ENCODE measurements at places on chromosomes 2 and 18.
A peak's percentile ranks its signal among the peaks of the same experiment; 100 is the strongest.

DNA sequence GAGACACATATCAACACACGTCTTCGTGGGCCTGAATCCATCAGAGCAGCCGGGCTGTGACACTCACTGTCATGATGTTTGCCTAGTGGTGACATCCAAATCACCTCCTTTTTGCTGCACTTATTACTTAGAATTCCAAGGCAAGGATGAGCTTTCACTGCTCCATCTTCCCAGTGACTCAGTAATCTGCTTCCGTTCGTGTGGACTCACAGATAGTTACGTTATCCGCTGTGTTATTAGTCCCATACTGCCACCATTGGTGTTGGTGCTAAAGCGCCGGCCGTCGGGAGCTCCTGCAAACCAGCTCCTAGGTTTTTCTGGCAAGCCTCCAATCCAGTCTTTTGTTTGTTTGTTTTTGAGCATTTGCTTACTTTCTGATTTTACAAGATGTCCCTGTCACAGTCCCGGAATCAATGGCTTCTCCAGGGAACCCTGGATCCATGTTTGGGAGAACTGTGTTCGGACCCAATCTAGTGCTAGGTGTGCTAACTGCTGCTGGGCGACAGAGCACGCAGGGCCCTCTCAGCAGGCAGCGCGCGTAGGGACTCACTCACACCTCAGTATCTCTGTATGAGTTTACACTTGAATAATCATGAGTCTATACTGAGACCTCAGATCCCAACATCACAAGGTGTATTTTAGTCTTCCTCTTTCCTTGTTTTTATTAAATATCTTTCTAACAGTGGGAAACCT lies 42.6 kb downstream of the HDAC4 start:
- no peak for DNase-seq

- DNase-seq = no peak
Observed at GRCh38 chr2:38991899-38992298, 102.2 kb downstream of the ARHGEF33 start.

DNA sequence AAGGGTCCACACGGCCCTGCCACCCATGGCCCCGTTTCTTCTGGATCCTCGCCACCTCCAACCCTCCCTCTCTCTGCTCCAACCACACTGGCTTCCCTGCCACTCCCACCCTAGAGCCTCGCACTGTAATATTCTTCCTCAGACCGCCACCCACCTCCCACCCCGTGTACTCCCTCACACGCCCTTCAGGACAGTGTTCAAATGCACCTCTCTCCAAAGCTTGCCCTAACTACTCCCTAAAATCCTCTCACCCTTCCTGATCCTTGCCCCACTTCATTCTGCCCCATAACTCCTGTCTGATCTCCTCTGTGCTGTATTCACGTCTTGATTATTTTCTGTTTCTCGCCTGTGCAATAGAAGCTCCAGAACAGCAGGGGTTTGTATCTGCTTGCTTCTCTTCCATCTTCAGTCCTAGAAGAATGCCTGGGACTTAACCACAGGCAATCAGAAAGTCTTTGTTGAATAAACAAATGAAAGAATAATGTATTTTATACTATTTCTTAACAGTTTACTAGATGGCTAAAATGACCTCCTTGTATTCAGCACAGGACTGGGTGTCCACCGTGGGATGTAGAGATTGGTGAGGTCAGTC lies 25.5 kb downstream of the EPB41L3 start:
- no peak for DNase-seq

- no peak for DNase-seq
Observed at GRCh38 chr2:163897799-163898198, 162.0 kb upstream of the FIGN start.

DNA sequence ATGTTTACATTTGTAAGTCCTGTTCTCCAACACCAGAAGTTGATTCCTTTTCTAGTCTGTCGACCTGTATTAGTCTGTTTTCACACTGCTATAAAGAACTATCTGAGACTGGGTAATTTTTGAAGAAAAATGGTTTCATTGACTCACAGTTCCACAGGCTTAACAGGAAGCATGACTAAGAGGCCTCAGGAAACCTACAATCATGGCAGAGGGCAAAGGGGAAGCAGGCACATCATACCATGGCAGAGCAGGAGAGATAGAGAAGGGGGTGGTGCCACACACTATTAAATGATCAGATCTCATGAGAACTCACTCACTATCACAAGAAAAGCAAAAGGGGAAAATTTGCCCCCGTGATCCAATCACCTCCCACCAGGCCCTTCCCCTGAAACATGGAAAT lies 112.8 kb upstream of the MAP3K20 start:
- DNase-seq = no peak

- no peak for DNase-seq
Observed at GRCh38 chr2:102258025-102258385, 53.4 kb upstream of the IL1RL1 start.

DNA sequence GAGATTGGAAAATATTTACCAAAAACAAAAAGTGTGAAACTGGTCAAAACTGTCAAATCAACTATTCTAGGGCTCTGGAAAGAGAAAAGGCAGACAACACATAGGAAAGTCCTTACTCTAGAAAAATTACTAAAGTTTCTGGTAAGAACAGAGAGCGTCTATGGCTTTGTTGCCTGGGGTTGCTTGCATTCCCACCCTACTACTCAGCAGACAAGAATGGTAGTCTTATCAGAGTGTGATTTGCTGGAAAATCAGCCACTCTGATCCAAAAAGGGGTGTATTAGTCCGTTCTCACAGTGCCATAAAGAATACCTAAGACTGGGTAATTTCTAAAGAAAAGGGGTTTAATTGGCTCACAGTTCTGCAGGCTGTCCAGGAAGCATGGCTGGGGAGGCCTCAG lies 50.3 kb upstream of the CDH20 start:
- DNase-seq = no peak

DNA sequence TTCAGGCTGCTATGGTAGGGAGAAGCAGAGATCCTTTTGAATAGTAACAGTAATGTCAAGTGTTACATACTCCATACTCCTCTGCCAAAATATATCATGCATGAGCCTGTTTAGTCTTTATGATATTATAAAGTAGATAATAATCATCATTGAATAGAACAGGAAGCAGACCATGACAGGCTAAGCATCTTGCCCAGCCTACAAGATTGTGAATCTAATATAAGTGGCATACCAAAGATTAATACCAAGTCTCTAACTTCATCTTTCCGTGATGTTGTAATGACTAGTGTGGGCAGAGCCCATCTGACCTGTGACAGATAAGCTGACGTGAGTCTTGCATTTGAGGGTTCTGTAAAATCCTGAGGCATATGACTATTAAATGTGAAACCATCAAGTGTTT lies 13.1 kb downstream of the NDUFB3 start:
- no peak for DNase-seq

GRCh38 chr2:127143841-127144782 lies 37.2 kb upstream of the BIN1 start:
- DNase-seq = no peak

DNA sequence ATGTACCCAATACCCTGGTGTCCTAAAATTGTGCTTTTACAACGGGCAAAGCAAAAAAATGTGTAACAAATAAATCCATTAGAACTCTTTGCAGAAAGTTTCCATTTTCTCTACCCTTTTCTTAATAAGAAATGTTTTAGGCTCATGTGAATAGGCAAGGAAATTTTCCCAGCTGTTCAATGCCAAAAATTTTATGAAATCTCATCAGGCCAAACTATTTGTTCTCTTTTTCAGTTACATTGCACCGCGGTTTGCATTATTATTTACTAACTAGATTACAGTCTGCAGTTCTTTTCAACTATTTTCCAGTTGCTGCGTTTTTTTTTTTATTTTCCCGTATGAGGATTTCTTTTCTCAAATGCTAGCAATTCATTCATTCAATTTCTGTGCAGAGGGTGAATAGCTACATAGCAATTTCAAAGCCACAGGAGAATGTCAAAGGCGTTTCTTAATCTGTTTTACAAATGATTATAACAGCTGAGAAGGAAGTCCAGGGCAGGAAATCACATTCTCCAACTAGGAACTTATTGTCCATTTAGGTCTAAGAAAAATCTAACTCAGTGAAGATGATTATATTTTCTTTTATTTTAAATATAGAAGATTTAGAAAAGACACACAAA lies 367.5 kb upstream of the MMADHC start:
- DNase-seq = no peak

- peak; percentile 17 for DNase-seq
Observed at GRCh38 chr2:2101924-2102323, 229.2 kb downstream of the MYT1L start.

DNA sequence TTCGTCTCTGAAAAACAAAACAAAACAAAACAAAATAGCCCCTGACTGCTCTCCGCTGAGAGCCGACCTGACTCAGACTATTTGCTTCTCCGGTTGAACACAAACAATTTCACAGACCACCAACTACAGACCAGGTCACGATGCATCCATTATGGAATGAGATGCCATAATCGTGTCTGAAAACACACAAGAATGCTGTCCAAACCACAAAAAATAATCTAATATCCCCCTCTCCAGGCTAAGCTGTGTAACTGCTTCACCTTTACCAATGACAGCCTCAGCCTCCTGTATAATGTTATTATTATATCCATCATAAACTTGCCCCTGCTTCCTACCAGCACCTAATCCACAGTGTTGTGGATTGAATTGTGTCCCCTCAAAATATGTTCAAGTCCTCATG lies 114.7 kb downstream of the DNAH6 start:
- DNase-seq = peak; percentile 21

DNA sequence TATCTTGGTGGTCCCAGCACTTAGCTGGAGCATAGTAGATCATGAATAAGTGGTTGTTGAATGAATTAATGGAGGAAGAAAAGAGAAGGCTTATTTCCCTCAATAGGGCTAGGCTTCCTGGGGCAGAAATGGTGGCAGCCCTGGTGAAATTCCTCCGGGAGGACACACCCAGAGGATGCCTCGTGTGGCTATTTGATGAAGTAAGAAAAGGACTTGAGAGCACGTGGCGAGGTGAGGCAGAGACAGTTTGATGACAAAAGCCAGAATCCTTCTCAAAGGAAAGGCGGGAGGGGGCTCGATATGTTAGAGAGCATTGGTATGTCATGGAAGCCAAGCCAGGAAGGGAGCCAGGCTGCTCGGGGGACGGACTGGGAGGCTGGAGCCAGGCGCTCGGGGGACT lies 14.7 kb downstream of the FAM228A start:
- no peak for DNase-seq

GRCh38 chr18:6891788-6892187 lies 162.3 kb downstream of the ARHGAP28 start:
- no peak for DNase-seq

GRCh38 chr2:155266583-155266982 lies 568.1 kb downstream of the KCNJ3 start:
- no peak for DNase-seq

GRCh38 chr2:73292316-73292905 lies 937 bp downstream of the EGR4 start:
- no peak for DNase-seq

GRCh38 chr2:235951982-235952381 lies 216.2 kb downstream of the GBX2 start:
- DNase-seq = no peak

- DNase-seq = no peak
Observed at GRCh38 chr18:73653827-73654226, 493.8 kb downstream of the FBXO15 start.

DNA sequence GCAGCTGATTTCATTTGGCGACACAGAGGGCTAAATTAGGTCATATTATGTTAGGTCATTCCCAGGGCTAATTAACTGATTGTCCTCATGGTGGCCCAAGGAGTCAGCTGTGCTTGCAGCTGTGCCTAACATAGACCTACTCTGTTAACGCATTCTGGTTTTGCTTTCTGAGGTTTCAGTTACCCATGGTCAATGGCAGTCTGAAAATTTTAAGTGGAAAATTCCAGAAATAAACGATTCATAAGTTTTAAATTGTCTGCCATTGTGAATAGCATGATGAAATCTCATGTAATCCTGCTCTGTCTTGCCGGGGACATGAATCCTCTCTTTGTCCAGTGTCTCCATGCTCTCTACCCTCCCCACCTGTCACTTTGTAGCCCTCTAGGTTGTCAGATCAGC lies 168.7 kb downstream of the KCNS3 start:
- DNase-seq = no peak

- DNase-seq = no peak
Observed at GRCh38 chr2:1168846-1169245, 218.2 kb downstream of the SNTG2 start.

DNA sequence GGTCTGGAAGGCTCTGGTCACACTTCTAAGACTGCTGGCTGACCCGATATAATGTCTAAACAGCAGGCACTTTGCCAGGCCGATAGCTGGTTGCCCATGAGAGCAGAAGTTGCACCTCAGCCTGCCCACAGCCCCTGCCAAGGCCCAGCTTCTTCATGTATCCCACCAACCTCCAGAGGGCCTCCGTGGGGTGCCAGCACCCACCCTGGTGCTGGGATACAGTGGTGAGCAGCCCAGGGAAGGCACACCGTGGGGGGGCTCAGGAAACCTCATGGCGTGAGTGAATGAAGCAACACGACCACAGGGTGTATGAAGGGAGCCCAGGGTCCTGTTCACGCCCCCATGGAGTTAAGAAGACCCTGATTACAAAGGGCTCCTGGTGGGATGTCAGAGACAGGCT lies 16.2 kb upstream of the GLI2 start:
- DNase-seq = no peak

GRCh38 chr2:25145803-25146202 lies 22.6 kb downstream of the POMC start:
- DNase-seq = no peak

DNA sequence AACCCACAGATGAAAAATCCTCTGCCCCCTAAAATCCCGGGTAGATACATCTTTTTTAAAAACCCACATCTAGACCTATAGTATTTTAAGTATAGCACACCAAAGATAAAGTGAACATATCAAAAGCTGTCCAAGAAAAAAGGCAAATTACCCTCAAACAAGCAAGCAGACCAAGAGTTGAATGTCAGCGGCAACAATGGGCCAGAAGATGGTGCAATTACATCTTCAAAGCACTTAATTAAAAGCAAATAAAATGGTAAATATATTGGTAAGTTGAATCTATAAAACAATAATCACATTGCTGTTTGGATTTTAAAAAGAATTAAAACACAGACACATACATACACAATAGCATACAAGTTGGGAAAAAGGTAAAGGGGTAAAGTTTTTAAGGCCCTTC lies 98.5 kb downstream of the MYOM1 start:
- DNase-seq = no peak

- DNase-seq = no peak
Observed at GRCh38 chr18:6728331-6728730, 1.2 kb upstream of the ARHGAP28 start.

GRCh38 chr2:383178-383577 lies 95.3 kb upstream of the ALKAL2 start:
- no peak for DNase-seq

DNA sequence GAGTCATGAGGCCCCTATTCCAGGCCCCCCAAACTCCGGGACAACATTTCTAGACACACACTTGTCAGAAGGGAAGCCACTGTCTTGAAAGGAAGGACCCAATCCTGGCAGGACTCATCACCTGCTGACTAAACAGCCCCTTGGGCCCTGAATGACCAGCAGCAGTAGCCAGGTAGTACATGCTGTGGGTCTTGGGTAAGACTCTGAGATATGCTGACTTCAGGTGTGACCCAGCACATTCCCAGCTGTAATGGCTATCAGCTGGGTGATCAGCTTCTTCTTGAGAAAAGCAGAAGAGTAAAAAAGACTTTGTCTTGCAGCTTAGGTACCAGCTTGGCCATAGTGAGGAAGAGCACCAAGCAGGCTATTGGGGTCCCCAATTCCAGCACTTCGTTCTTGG lies 35.6 kb downstream of the CLHC1 start:
- no peak for DNase-seq

GRCh38 chr2:165725421-165725820 lies 68.6 kb downstream of the GALNT3 start:
- no peak for DNase-seq

GRCh38 chr2:235025800-235026536 lies 74.2 kb downstream of the SH3BP4 start:
- DNase-seq = no peak
